ENCODE measurements at places on chromosomes 16 and 17. TPM values are rescaled to one million over a fixed set of nuclear protein-coding genes. Genes with fewer than 3 reads are reported as not detected.

MT4 gene
- not detected for total RNA-seq

SERPINF2 gene
- 0.32 TPM for total RNA-seq

B4GALNT2 gene
- not detected for total RNA-seq

ZP2 gene
- not detected for total RNA-seq

PYCARD gene
- 206 TPM for total RNA-seq

PLCG2 gene
- total RNA-seq = 574 TPM

FBXW10 gene
- not detected for total RNA-seq

STXBP4 gene
- 6.6 TPM for total RNA-seq

TBC1D28 gene
- not detected for total RNA-seq

HIC1 gene
- total RNA-seq = 13.9 TPM

CNGB1 gene
- total RNA-seq = not detected

SEPTIN1 gene
- total RNA-seq = 117 TPM

CACNG1 gene
- not detected for total RNA-seq

IL34 gene
- total RNA-seq = not detected

VASN gene
- total RNA-seq = 4.1 TPM

SOST gene
- not detected for total RNA-seq

All from Karpas-422 (cell line).